NCI-H524 (cell line): ENCODE measurements at places on chromosomes 13 and 19.

GRCh38 chr13:109370496-109370895 is 415.9 kb downstream of the IRS2 start:
- no peak for DNase-seq

DNA sequence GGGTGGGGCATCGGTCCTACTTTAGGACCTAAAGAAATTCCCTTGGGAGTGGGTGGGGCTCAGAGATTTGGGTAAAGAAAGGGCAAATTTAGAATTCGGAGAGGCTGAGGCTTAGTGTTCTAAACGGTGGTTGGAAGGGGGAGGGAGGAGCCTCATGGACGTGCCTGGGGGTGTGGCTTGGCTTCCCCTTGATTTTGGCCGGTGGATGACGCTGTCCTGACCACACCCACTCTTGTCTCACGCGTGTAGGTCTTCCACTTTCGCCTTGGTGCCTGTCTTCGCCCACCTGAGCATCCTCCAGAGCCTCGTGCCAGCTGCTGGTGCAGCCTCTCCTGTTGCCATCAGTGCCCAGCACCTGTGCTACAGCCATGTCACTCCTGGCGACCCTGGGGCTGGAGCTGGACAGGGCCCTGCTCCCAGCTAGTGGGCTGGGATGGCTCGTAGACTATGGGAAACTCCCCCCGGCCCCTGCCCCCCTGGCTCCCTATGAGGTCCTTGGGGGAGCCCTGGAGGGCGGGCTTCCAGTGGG is 1.2 kb upstream of the NUP62 start:
- DNase-seq, result no peak

GRCh38 chr13:104584481-104584880 is 1518.3 kb upstream of the SLC10A2 start:
- no peak for DNase-seq

- no peak for DNase-seq
These were observed 141.6 kb upstream of the ARGLU1 start for GRCh38 chr13:106709522-106709921.

DNA sequence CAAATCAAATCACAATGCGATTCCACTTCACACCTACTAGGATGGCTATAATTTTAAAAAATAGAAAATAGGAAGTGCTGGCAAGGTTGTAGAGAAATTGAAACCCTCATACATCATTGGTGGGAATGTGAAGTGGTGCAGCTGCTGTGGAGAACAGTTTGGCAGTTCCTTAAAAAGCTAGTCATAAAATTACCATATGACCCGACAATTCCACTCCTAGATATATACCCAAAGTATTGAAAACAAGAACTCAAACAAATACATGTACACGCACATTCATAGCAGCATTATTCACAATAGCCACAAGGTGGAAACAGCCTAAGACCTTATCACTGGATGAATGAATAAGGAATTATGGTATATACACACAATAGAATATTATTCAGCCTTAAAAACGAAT is 12.0 kb downstream of the HMGB1 start:
- peak; percentile 31 for DNase-seq

- no peak for DNase-seq
These were observed 1008.0 kb downstream of the PCDH9 start for GRCh38 chr13:66222127-66222526.

DNA sequence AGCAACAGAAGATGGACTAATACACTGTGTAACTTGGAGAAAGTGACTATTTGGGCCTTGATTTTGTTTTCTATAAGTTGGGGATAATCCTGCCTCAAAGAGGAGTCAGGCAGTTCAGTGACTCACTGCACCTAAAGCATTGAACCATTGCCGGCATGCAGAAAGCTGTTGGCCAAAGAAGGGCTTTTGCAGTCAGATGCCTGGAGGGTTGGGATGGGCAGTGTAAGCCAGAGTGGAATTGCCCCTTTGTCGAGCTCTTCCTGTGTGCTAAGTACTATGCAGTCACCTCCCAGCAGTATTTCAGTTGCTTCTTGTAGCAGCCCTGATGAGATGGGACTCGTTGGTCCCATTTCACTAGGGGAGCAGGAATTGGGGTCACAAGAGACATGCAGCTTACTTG is 11.1 kb downstream of the ZNF473 start:
- DNase-seq, result no peak
